ENCODE measurements at places on chromosomes 4 and X.

DNA sequence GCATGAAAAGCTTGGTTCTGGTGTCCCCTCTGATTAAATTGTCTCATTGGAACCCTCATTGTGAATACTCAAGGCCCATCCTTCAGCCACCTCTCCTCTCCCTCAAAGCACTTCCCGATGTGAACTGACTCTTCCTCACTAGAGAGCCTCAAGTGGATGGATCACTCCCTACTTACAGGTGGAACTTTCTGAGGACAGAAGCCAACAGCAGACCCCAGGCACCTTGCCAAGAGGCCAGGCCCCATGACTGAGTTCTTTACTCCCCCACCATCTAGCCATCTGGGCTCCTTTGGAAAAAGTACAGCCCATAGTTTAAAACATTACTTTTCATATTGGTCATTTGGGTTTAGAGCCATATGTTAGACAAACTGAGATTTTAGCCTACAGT is 224.1 kb downstream of the SHROOM3 start:
- DNase-seq = no peak

DNA sequence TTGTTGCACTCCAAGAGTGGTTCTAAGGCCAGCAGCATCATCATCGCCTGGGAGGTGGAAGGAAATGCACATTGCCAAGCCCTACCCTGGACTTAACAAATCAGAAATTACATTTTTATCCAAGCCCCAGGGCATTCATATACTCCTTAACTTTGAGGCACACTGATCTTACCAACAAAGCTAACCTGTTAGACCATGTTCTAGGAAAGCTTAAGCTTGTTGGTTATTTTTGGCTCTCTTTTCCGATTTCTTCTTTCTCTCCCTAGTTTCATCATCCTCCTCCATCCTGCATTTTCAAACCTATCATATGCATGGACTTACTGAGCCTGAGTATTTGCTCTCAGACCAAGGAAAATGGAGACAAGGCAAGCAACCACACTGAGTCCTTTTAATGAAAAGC is 133.4 kb downstream of the OPHN1 start:
- no peak for DNase-seq

- no peak for DNase-seq
These were observed 91.9 kb downstream of the TSPAN5 start for GRCh38 chr4:98566361-98567008.

GRCh38 chrX:255923-256331 is 25.3 kb upstream of the PLCXD1 start:
- no peak for DNase-seq
